ENCODE measurements at places on chromosomes 2 and 18.
A peak's percentile ranks its signal among the peaks of the same experiment; 100 is the strongest.

GRCh38 chr2:127661072-127661649, 14.2 kb downstream of the LIMS2 start:
- no peak for DNase-seq

DNA sequence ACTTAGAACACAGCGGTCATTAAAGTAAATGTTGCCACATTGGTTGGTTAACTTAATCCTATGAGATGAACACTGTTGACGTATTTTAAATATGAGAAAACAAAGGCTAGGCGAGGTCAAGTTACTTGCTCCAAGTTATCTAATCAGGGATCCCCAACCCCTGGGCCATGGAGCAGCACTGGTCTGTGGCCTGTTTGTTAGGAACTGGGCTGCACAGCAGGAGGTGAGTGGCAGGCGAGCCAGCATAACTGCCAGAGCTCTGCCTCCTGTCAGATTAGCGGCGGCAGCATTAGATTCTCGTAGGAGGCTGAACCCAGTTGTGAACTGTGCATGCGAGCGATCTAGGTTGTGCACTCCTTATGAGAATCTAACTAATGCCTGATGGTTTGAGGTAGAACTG, 878.9 kb downstream of the CPS1 start:
- no peak for DNase-seq

- DNase-seq, result no peak
These were observed 35.6 kb upstream of the CTAGE1 start for GRCh38 chr18:22453315-22453714.

DNA sequence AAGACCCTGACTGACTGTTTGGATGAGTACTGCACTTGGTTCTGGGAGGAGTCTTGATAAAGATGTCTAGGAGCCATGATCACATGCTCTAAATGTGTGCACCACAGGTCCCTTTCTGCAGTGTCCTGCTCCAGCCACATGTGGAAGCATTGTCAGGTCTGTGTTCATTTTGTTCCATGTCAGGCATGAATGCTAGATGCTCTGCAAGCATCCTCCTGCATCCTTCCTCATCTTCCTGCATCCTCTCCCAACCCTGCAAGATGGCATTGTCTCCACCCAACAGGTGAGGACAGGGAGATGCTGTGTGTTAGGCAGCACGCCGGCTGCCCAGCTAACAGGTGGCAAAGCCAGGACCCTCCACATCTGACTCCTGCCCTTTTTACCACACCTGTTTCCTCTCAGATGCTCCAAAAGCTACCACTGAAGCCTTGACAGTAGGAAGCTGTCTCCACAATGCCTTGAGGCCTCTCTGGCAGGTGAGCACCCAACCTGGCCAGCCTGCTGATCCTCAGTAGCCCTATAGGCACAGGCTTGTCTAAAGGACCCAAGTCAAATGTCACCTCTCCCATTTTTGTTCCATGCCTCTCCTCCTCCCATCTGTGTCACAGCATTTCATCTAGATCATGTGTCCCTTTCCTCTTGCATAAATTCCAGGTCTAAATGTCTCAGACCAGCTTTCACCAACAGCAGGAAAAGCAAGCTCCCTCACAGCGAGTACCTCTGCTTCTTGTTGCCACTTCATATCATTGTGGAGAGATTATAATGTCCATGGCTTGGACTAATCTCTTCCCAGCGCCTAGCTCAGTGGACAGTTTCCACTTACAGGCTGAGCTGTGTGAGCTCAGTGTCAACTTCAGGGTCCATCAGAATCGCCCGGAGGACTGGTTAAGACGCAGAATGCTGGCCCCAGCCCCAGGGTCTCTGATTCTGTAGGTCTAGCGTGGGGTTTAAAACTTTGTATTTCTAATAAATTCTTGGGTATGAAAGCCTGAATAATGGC, 55.0 kb downstream of the TMEM163 start:
- DNase-seq, result no peak

DNA sequence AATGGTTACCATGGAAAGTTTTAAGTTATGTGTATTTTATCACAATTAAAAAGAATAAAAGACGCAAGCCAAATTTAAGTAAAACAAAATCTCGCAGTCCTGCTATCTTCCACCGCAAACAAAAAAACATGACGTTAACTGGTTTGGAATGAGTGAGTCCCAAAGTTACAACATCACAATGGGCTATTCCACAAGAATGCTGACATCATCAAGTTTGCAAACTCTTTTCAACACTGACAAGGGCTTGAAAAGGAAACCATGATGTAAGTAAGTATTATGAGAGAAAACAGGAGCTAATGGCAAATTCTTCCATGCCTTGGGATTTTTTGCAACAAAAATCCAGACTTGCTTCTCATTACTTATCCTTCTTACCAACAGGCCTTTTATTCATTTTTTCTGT, 31.1 kb downstream of the SIGLEC15 start:
- peak; percentile 82 for DNase-seq

DNA sequence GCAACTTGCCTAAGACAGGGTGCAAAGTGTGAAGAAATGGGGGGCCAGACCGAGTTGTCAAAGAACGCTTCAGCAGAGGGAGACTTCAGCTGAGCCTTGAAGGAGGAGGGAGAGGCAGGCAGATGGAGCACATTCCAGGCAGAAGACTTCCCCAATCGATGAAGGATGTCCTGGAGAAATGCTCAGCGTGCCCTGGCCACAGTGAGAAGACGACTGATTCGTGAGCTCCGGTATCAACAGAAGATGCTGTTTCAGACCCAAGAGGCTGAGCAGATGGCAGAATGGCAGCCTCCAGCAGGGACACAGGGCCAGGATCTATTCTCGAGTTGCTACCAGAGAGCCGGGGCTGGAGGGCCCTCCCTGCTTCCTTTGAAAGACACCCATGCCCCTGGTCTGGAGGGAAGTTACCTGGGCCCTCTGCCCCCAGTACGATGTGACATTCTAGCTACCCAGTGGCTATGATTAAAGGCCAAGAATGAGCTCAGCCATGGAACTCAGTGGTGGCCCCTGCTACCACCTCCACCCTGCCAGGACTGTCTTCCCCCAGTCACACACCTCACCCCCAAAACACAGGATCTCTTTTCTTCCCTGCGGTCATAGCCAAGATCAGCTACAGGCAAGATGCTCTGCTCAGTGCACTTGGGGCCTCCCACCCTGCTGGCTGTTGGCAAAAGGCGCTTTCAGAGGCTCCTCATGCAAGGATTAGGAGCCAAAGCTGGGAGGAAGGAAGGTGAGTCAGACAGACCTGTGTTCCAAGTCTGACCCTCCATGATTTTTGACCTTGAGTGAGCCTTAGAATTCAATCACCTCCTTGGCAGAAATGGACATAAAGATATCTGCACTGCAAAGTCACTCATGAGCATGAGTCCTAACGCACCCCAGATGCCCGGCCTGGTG, 84.3 kb downstream of the TFCP2L1 start:
- no peak for DNase-seq

GRCh38 chr2:201858281-201859184, 52.2 kb downstream of the CDK15 start:
- no peak for DNase-seq

GRCh38 chr2:174563530-174564282, 33.9 kb downstream of the WIPF1 start:
- DNase-seq, result no peak

- no peak for DNase-seq
These were observed 198.7 kb downstream of the TGIF1 start for GRCh38 chr18:3648641-3649040.

GRCh38 chr2:147223553-147224060, 621.2 kb upstream of the ACVR2A start:
- no peak for DNase-seq

GRCh38 chr18:10798727-10799550, 273.1 kb downstream of the NAPG start:
- DNase-seq, result no peak

- no peak for DNase-seq
These were observed 43.2 kb downstream of the CRACDL start for GRCh38 chr2:98892871-98893270.

DNA sequence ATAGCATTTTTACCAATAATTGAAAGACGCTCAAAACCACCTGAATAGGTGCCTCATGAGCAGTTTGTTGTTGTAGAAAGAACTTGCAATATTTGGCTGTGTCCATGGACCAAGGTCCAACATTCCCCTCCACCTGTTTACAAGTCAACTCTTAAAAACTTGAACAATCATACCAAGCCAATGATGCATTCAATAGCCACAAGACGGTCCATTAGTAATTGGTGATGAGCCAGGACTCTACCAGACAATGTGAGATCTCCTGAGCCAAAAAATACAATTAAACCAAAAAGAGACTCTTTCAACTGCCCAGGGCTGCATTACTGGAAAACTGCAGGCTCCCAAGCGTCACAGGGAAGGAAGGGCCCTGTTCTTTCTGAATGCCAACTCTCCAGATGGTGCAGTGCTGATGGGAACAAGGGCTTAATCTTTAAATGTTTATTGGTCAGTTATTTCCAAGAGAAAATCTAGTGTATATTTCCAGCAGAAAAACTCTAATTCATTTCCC, 118.8 kb upstream of the EPB41L3 start:
- no peak for DNase-seq

DNA sequence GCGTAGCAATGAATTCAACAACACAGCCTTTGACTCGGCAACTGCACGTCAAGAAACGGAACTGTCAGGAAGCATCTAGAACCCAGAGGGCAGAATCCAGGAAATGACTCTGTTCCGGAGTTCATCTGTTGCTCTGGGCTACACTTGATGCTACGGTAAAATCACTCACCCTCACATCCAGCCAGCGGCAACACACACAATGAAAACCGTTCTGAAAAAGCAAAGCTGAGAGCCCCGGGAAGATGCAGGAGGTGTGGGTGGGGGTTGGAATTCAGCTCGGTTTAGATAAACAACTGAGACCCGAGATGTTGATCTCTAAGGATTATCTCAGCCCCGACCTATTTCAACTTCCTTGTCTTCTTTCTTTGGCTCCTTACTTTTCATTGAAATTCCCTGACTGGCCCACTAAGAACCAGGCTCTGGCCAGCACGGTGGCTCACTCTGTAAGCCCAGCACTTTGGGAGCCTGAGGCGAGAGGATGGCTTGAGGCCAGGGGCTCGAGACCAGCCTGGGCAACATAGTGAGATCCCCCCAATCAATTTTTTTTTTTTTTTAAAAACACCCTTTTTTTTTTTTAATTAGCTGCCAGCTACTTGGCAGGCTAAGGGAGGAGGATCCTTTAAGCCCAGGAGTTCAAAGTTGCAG, 13.3 kb upstream of the RAB17 start:
- DNase-seq, result no peak

DNA sequence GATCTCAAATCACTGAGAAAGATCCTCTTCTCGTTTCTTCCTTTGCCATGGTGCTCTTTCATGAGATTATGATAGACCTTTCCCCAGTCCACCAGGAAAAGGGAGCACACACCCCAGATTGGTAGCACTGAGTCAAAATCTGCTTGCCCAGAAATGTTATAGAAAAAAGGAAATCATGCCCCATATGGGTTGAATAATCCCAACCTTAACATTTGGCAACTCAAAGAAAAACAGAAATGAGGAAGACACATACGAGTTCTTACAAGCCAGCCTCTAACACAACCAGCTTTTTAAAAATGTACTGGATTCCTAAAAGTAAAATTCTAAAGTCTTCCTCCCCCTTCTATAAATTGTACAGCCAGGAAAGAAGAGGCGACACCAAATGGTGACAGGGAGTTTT, 103.0 kb downstream of the ANKRD44 start:
- DNase-seq, result no peak

- no peak for DNase-seq
These were observed 78.2 kb downstream of the DYSF start for GRCh38 chr2:71531522-71532047.

DNA sequence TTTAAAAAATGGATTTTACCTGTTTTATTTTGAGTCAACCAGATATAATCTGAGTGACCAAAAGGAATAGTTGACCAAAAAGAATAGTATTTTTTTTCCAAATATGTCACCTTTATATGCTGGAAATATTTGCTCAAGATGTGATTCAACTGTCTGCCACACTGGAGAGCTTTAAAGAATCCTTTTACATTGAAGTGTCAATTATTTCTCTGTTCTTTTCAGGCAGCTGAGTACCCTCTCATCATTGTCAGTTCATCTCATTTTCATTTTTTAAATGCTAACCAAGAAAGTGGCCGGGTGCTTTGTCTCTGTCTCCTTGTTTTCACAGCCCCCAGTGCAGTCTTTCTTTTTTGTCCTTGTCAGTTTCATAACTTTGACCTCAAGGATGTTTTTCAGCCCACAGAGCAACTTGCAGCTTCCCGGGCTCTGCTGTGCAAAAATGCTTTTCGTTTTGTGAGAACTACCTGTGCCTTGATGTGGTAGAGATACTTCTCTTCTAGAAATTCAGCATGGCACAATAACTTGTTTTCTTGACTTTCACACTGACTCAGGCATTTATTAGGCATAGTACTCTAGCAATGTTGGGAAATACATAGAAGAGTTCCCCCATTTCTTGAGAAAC, 23.4 kb upstream of the CERS6 start:
- no peak for DNase-seq

- DNase-seq, result peak; percentile 39
These were observed 393.9 kb upstream of the SLC14A2 start for GRCh38 chr18:45221363-45221762.

- DNase-seq, result no peak
These were observed 545 bp downstream of the GLI2 start for GRCh38 chr2:120736202-120736623.

GRCh38 chr2:120314690-120315366, 31.1 kb upstream of the INHBB start:
- DNase-seq, result no peak

DNA sequence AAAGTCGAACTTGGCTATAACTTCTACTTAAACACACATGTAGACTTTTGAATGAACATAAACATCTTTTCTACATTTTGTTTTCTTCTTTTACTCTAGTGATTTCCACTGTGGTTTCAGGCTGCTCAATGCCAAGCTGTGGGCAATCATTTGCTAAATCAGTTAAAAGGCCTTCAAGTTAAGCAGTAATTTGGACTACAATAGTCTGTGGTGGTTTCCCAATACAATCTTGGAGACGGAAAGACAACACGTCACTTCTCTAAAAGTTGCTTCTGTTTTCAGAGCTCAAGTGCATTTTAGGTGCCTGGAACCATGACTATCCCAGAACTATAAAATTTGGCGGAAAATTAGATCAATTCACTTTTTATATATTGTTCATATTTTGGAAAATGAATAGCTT, 69.4 kb downstream of the TXNL1 start:
- peak; percentile 32 for DNase-seq

GRCh38 chr2:201827621-201828020, 21.3 kb downstream of the CDK15 start:
- no peak for DNase-seq

GRCh38 chr2:28630341-28630740, 121.3 kb upstream of the PPP1CB start:
- no peak for DNase-seq

- DNase-seq, result no peak
These were observed 59.4 kb upstream of the UPP2 start for GRCh38 chr2:158042245-158042644.
